ENCODE measurements at places on chromosomes 7 and 10.

DNA sequence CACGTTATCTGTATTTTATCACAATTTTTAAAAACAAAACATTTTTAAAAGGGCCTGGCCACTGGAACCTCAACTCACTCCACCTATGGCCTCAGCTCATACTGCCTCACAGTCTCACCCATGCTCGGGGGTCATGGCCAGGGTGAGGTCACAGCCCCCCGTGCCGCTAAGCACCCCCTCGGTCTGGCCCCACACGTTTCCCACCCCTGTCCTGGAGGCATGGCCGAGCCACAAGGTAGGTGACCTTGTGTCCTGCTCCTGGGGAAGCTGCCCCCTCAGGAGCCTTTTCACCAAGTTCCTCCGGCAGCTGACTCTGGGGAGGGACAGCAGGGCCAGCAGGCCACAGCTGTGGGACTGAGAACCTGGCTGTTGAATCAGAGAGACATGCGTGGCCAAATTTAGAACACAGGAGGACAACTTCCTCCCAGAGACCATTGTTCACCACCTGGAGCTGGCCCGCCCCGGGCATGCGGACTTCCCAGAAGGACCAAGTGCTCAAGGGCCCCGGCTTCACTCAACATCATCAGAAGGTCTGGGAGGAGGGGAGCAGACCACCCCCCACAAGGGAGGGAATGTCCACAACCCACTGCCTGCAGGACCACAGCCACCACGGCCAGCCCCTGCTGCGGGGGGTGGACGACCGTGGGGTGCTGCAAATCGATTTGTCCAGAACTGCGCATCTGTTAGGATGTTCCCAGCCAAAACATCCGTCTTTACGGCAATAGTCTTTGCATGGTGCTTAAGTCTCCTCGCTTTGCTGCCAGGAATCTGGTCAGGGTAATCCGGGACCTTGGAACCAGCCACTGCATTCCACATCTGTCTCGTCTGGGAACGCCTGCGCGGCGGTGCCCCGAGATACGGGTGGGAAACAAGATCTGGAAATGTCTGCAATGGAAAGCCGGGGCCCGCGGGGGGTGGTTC is 48.6 kb upstream of the PDGFA start:
- no peak for DNase-seq

- no peak for DNase-seq
These were observed 113.9 kb upstream of the IMMP2L start for GRCh38 chr7:111676167-111676566.

DNA sequence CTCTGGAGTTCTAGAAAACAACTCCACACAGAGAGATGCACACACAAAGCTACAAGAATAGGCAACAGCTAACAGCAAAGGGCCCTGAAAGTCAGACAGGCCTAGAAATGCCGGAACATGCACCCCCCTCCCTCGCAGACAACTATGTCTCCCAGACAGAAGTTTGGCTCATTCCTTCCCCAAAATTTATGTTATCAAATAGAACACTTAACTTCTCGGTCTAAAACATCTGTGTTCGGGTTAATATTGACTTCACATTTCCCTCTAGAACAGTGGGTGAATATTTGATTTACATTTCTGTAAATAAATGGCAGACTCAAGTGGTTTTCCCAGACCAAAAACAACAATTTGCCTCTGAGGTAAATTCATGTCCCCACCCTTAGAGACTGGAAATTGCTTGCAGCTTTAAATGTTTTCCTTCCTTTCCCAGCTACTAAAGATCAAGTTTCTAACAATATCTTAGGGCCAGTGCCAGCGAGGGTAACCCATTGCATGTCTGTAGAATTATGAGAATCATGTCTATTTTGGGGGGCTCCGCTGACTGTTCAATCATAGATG is 92.5 kb upstream of the INHBA start:
- no peak for DNase-seq

DNA sequence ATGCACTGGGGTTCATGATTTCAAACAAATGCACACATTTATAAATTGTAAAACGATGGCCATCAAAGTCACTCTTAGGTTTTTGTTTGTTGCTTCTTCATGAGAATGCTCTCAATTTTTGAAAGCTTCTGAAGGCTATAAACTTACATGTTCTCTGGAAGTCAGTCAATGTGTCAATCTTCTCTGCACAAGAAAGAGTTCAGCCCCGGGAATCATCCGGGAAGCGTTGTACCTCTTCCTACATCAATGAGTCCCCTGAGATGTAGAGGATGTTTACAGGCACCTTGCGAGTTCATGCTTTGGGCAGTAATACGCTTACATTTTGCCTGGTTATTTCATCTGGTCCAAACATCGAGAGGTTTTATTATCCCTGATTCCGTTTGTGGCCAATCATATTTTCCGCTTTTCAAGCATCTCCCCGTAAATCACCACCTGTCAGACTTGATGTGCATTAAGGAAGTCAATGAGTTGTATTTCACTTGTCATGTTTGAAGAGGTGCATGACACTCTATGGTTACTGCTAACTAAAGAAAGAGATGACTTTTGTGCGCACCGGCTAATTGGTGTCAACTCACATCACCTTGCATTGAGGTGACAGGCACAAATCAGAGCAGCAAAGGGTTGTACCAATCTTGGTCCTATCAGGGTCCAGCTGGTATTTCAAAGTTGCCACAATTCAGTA is 750.7 kb downstream of the SORCS3 start:
- DNase-seq = no peak

DNA sequence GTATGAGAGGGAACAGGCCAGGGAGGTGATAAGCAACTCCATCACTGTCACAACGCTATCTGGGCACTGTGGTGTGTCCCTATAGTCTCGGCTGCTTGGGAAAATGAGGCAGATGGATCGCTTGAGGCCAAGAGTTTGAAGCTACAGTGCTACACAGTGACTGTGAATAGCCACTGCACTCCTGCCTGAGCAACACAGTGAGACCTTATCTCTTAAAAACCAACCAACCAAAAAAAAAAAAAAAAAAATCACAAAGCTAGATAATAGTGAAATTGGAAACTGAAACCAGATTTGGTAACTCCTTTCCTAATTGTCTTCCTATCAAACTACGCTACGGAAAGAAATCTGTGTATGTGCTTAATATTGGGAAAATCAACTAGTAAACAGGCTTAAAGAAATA is 14.1 kb downstream of the MICU1 start:
- no peak for DNase-seq

- no peak for DNase-seq
These were observed 56.1 kb downstream of the ZNF783 start for GRCh38 chr7:149317986-149318672.

DNA sequence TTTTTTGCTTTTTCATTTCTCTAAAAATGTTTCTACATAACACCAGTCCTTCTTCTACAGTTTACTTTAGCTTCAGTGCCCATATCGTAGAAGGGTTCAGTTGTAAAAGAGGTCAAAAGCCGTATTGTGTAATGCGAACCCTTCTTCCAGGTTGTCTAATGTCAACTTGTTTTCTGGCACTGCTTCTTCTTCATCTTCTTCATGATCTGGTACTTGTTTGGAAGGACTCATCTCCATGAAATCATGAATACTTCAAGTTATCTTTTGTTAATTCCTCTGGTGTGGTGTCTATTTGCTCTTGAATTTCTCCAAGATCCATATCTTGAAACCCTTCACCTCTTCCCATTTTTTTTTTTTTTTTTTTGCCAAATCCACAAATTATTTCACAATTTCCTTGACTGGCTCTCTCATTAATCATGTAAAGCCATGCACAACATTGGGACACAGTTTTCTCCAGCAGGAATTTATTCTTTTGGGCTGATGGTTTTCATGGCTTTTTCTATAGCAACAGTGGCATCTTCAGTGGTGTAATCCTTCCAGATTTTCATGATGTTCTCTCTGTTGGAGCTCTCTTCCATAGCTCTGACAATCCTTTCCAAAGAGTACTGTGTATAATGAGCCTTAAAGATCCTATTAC is 85.1 kb downstream of the CPED1 start:
- DNase-seq = no peak

DNA sequence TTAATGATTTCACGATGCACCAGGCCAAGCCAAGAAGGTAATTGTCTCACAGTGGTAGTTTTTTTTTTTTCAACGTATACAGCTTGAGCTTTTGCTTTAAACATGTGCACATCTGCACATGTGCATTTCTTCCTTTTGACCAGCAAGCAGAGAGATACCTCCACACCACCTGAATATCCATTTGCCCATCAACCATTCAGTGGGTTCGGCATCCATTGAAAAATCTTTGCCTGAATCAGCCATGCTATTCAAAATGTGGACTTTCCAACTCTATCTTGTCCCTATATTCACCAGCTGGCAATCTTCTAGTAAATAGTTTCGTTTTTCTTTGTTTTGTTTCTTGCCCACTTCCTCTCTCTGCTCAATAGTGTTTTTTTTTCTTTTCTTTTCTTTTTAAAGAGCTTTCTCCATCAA is 7.7 kb upstream of the TRA2A start:
- no peak for DNase-seq

GRCh38 chr10:77873536-77874380 is 52.8 kb downstream of the DLG5 start:
- peak; percentile 28 for DNase-seq

DNA sequence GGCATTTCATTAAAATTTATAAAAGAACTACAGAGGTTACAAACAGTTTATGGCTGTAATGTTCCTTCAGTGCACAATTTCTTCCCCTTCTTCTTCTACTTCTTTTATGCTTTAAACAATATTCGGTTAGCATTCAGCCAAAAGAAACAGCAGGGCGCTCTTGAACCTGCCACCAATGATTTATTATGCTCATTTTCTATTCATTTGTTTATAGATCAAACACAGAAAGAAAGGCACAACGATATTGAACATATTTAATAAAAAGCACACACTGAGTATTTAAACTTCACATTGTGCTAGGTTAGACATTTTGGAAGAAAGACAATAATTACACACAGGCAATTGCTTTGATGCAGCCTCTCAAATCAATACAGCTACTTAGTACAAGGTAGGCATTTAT is 1025.8 kb upstream of the LRRN3 start:
- DNase-seq = no peak

GRCh38 chr7:23022258-23022769 is 8.4 kb upstream of the HYCC1 start:
- no peak for DNase-seq

GRCh38 chr7:151439855-151440798 is at the start of gene CRYGN:
TSS of gene CRYGN (minus strand) at chr7:151440141. CDS start at chr7:151439917, 224 bp downstream.
- no peak for DNase-seq

DNA sequence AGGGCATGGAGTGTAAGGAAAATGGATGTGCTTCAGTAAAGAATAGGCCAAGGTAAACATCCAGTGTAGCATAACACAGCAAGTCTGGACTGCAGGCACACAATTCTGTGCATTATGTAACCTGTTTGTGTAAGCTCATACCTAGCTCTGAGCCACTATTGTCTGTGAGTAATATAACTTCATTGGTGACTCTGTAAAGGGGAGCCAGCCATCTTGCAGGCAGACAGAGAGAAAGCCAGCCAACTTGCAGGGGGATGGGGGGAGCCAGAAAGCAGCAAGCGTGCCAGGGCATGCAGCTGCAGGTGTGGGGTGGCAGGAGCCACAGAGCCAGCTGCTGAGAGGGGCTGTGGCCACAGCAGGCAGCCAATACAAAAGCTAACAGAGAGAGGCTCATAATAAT is 449.2 kb downstream of the IPMK start:
- no peak for DNase-seq

GRCh38 chr10:97640868-97641811 is 669 bp downstream of the PI4K2A start:
- no peak for DNase-seq

DNA sequence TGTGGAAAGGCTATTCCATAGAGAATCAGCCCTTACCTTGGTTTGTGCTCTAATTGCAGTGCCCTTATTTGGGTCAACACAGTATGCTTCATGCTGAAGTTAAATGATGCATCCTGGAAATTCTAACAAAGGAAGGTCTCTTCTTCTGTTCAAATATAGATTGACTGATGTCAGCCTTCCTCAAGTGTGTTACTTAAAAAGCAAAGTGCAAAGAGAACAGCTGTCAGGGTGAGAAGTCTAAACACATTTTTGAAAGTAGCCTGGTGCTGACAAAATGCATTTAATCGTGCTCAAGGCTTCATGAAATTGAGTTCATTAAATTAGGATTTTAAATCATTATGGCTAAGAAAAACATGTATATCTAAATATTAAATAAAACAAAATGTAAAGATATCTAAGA is 19.5 kb downstream of the AGR2 start:
- no peak for DNase-seq

DNA sequence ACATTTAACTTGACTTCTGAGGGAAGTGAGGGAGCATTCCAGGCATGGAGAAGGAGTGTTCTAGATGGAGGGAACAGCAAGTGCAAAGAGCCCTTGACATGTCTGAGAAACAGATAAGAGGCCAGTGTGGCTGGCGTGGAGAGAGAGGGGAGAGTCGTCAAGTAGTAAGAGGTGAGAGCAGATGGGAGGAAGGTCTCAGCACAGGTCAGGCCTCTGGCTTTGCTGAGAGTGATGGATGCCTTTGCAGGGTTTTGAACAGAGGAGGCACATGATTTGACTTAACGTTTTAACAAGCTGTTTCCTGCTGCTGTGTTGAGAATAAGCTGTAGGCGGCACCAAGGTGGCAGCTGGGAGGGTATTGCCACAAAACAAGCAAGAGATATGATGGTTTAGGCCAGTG is 97.2 kb downstream of the KAT6B start:
- no peak for DNase-seq

DNA sequence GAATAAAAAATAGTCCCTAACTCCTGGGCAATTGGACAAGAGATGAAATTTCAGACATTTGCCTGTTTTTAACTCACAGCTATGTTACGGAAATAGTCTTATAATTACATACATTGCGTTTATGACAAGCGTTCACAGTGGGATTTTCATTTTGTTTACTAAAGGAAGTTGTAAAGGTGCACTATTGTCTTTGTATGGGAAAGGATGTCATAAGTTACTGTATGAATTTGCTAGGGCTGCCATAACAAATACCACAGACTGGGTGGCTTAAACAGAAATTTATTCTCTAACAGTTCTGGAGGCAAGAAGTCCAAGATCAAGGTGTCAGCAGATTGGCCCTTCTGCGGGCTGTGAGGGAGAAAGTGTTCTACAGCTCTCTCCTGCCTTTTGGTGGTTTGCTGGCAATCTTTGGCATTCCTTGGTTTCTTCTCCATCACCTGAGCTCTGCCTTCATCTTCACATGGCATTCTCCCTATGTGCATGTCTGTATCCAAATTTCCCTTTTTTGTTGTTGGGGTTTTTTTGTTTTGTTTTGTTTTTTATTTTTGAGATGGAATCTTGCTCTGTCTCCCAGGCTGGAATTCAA is 5.6 kb downstream of the NFE2L3 start:
- DNase-seq = no peak

DNA sequence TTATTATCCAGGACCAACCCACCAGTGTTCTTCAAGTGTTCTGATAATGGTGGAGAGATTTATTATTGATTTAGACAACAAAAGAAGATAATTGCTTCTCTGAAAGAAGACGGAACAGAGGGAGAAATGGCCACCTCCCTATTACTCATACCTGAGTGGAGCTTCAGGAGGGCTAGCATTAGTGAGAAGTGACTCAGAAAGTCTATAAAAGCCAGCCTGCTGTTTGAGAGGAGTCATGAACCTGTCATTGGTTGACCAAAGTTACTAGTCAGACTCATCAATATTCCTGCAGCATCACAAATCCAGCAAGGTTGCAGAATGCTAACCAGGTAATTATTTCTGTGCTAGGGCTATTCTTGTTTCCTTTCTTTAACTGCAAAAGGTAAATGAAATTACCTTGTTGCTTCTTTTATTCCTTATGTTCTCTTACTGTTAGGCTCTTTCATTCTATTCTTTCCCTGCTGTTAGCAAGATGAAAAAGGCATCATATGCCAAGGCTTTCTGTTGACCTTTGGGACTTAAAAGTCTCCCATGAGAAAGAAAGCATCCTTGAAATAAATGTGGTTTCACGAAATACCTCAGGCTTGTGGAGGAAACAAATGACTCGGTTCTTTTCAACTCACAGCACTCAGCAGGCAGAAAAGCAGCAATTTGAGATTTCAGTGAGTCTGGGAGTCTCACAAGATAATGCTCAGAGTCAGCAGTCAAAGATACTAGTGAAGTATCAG is 256.4 kb upstream of the PHYHIPL start:
- DNase-seq = no peak

All from anterior cingulate cortex (tissue), 58 donors.